Suppressor macrophage treated with lipopolysaccharide for 1 hour (primary cell): ENCODE measurements at places on chromosomes 1 and 21.

- peak; percentile 16 for DNase-seq
These were observed 95.8 kb downstream of the CDC7 start for GRCh38 chr1:91596474-91596873.

DNA sequence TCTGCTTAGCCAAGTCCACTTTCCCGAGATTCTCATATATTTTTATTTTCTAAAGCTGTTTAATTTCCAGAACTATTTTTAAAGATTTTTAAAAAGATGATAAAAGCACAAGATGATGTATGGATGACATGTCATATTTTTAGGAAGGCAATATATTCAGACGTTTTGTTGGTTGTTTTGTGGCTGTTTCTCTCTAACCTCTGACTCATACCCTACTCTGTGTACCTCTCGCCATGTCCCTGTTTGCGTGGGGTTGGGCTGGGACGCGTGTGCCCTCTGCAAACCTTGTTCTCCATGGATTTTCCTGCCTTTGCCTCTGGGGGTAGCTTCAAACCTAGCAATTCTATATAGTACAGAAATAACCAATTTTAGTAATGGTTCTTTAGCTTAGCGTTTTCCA lies 132.0 kb downstream of the GALNT2 start:
- no peak for DNase-seq

- no peak for DNase-seq
These were observed 11.5 kb upstream of the MYOC start for GRCh38 chr1:171663854-171664575.

GRCh38 chr1:1441002-1441888 lies 5.8 kb downstream of the VWA1 start:
- DNase-seq = peak; percentile 73

- DNase-seq = no peak
These were observed 18.3 kb downstream of the GRHL3 start for GRCh38 chr1:24337455-24337854.

DNA sequence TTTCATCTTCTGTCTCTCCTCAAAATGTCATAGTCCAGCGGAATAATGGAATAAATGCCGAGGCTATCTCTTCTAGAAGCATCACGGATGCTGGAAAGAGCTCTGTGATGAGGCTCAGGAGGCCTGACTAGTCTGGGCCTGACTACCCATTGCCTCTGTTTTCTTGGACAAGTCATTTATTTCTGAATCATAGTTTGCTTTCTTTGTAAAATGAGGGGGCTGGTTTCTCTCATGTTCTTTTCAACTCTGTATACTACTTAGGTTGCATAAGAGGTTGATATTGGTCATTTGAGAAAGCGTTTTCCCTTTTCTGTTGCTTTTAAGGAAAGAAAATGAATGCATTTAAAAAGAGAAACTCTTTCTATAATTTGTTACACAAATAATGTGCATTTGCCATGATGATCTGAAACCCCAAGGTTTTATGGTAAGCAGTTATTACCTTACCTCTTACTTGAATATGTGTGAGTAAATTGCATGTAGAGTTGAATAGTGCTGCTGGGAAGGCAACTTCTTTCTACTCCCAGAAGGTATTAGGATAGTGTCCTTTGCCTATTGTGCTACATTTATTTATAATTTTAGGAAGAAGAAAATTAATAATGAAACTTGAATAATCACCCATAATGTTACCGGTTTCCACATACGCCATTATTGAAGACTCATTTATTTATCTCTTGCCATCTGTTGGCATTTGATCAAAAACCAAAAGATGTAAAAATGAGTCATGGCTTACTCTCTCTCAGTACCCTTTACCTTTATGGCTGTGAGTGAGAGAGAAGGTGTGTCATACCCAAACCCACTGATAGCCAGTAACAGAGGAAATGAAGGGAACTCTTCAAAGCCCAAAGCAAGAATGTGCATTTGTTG lies 179.1 kb downstream of the FASLG start:
- DNase-seq = peak; percentile 39
